Colonic mucosa (tissue), 4 donors: ENCODE measurements at places on chromosomes 7 and 10. TPM values are rescaled to one million over a fixed set of nuclear protein-coding genes. Genes with fewer than 3 reads are reported as not detected.

DNA sequence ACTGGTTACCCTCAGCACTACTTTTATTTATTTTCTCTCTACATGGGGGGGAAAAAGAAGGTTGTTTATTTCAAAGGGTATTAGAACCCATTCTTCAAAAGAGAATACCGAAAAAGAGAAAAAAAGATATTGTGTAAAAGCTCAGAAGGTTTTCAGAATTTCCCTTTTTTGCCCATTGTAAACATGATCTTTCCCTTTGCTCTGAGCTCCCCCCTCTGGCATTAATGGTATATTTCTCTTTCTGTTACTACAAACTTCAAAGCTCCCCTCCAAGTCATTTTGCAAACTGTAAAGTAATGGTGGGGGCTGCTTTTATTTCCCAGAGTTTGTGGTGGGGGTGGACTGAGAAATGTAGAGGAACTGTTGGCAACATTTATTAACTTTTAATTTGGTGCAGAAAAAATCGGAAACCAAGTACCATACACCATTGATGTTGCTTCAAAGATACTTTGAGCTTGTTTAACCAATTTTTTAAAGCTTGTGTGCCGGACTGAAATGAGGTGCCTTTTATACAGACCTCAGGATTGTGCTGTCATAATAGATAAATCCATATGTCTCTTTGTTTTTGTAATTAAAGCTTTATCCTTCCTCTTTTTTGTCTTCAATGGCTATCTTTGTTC, 181.5 kb downstream of the EXOC4 start:
- no peak for DNase-seq

GRCh38 chr7:106625678-106626301, 35.2 kb downstream of the CCDC71L start:
- peak; percentile 72 for DNase-seq

- DNase-seq = no peak
These were observed 86.2 kb upstream of the DDC start for GRCh38 chr7:50651271-50651989.

DNA sequence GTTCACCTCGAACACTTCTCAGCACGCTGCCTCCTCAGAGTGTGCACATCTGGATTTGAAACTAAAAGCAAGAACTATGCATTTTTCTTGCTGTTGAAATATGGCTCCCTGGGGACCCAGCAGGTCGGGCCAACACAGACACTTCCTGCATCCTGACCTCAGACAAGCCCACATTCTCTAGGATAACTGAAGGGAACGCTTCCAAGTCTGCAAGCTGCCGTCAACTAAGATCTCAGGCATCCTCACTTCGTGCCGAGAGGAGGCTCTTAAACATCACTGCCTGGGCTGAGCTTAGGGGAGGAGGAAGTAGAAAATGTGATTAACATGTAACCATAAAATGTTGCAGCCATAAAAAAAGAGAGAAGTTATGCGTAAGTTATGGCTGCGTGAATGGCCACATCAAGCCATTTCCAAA, 65.5 kb downstream of the PYROXD2 start:
- peak; percentile 34 for DNase-seq

GRCh38 chr7:128263420-128263819, 22.3 kb downstream of the LEP start:
- no peak for DNase-seq

DNA sequence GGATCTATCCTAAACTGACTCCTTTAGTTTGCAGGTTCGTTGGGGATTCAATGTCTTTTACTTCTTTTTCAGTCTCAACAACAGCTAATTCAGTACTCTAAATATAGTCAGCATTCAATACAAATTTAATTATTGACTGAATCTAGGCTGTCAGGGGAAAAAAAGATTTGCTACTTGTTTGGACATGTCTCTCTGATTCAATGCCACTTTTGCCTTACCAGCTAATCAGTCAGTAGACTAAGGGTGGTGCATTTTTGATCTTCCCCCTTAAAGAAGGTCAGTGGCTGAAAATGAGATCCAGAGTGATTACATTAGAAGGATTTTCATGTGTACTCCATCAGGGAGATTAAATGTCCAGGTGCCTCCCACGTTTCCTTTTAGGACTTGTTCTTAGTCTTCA, 145.1 kb downstream of the C1GALT1 start:
- no peak for DNase-seq

GRCh38 chr10:1160561-1161314, 104.6 kb downstream of the WDR37 start:
- no peak for DNase-seq

DNA sequence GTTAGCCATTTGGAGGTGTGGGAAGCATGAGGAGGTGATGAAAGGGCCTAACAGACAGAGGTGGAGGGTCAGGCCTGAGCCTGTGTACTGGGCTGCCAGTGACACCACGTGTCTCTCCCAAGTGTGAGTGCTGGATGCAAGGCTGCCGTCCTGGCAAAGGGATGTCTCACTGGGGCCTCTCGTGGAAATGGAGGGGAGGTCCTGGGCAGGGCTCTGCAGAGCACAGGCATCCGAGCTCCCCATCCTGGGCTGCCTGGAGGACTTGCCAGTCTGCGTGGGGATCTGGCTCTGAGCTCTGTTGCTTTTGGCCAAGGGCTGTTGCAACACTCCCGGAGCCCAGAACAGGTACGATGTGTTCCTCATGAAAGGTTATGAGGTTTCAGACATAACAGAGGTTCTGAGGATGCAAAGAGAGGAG, 77.3 kb downstream of the GRK5 start:
- no peak for DNase-seq

DNA sequence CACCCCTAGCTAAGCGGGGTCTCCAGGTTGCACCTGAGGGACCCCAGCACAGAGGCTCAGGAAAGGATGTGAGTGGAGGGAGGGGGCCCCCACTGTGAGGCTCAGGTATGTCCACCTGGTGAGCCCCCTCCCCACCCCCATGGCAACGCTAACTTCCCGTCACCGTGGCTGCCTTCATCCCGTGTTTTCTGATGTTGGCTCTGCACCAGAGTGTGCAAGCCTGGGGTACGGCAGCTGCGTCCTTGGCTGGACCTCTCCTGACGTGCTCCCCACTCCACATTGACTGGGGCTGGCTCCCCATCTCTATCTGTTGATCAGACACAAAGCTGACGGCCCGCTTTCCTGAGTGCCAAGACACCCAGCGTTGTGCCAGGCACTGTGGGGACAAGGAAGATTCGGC, 136.7 kb downstream of the ACTR3B start:
- no peak for DNase-seq

DNA sequence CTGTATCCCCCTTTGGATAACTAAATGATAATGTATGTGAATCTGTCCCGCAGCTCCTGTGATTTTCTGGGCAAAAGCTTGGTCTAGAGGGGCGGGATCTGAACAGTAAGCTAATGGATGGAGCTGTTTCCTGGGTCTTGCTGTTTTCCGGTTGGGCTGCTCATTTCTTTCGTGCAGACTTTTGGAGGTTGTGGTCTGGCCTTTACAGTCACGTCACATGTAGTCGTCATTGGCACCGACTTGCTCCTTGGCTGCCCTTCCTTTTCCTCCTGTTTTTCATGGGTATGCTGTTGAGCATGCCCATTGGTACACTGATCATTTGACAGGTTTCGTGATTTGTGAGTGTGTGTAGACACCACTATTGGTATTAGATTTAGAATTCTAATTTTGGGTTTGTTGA, 2.0 kb downstream of the FBH1 start:
- no peak for DNase-seq

GRCh38 chr7:7923818-7924217, 44.8 kb upstream of the GLCCI1 start:
- no peak for DNase-seq

- no peak for DNase-seq
These were observed 264.3 kb upstream of the RNF32 start for GRCh38 chr7:156376317-156376716.

GRCh38 chr10:101569622-101570427, 18.2 kb downstream of the POLL start:
- peak; percentile 82 for DNase-seq

GRCh38 chr7:71016401-71016800, 115.5 kb upstream of the GALNT17 start:
- DNase-seq = no peak

DNA sequence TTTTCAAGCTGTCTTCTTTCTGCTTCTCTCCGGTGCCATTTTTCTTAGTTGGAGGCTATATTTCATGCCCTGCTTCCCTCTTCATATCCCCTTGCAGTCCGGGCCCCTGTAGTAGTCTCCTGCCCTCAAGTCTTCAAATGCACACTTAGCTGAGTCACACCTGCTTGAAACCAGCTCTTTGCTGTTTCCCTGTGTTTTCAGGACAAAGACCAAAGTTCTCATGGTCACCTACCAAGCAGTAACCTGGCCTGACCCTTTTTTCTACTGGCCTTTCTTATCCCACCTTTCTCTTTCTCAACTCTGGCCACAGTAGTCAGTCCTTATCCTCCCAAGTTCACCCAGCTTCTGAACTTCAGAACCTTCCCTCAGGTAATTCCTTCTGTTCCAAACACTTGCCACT, 28.5 kb downstream of the GLUD1 start:
- no peak for DNase-seq

NEUROD6 gene
- total RNA-seq = not detected

GRCh38 chr7:47073284-47073683, 508.6 kb downstream of the TNS3 start:
- no peak for DNase-seq

DNA sequence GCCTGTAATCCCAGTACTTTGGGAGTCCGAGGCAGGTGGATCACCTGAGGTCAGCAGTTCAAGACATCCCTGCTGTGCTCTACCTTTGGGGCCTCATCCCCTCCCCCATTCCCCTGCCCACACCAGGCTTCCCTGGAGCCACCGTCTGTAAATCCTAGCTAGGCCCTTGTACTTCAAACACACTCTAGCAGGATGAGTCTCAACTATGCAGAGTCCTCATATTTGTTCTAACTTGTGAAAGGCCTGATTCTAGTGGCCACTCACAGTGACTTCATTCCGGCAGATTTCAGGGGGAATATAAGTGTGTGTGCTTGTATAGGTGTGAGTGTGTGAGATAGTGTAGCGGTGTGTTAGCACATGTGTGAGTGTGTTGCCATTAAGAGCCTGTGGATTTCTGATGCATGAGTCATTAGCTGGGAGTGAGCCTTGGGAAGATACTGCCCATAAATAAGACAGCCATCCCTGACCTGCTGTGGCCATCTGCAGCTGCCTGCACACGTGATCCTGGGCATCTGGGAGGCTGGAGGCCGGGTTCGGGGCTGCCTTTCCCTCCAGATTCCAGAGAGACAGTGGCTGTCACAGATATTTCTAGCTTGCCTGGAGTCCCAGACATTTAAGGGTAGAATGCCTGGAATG, 1.7 kb upstream of the NEURL1 start:
- no peak for DNase-seq

GRCh38 chr10:43078986-43079273, 2.1 kb downstream of the RET start:
- peak; percentile 44 for DNase-seq

MACROH2A2 gene
- 22.1 TPM for total RNA-seq

DNA sequence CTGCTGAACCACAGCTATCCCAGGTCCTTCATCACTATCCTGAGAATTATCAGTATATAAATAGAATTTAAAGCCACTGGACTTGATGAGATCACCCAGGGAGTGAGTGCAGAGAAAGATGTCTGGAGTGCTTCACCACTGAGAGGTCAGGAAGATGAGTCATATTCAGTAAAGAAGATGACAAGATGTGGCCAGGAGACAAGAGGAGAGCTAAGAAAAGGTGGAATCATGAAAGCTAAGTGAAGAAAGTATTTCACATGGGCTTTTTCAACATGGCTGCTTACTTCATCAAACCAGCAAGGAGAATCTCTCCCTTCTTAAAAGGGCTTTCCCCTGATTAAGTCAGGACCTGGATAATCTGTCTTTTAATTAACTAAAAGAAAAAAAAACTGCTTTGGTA, 9.1 kb upstream of the PRKAR2B start:
- DNase-seq = no peak

GRCh38 chr10:128156999-128157755, 31.0 kb upstream of the MKI67 start:
- peak; percentile 84 for DNase-seq

GRCh38 chr10:72285972-72286521, 12.3 kb downstream of the DDIT4 start:
- DNase-seq = no peak

DNA sequence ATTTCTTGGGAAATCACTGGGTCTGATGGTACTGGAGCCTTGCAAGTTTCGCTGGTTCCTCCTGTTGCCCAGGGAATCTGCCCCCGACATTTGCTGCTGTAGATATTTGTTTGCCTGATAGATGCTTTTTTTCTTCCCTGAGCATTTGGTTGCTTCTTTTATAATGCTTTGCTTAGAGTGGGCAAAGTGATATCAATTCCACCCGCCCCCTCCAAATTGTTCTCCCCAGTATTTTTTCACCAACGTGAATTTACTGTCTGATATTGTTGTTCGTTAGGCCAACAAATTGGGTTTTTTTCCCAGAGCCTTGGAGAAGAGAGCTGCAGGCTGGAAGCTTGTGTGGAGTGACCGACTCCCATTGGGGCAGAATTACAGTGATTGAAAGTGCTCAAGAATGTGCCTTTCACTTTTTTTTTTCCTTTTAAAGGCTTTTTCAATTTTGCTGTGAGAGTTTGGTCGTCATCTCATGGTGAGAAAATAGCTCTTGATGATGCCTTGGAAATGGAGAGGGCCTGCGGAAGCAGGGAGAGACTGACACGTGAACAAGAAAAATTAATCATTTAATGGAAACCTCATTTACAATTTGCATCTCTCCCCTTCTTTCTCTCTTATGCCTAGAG, 2.5 kb downstream of the GRK5 start:
- DNase-seq = no peak

CYP3A4 gene
- total RNA-seq = 0.67 TPM

DNA sequence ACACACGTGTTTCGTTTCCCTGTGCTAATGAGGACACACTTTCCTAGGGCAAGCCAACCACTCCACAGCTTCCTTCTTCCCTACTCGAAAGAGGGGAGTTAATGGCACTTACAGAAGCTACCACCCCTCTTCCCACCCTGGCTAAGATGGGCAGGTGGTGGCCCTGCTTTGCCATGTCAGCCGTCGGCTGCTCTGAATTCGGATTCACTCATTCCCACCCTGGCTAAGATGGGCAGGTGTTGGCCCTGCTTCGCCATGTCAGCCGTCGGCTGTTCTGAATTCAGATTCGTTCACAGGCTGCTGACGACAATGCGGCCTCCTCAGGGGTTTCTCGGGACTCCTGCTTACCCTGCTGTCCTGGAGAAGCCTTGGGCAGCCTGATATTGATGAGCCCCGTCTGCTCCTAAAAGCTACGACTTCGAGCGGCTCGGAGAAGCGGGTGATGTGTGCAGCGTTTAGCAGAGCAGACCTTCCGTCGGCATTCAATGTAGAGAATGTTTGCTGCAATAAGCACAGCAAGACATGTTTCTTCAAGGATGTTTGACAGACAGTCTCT, 56.2 kb upstream of the PPP2R2D start:
- no peak for DNase-seq

- DNase-seq = no peak
These were observed 86.8 kb upstream of the CSTF2T start for GRCh38 chr10:51786016-51786683.

ENTPD1 gene
- total RNA-seq = 4.5 TPM

DNA sequence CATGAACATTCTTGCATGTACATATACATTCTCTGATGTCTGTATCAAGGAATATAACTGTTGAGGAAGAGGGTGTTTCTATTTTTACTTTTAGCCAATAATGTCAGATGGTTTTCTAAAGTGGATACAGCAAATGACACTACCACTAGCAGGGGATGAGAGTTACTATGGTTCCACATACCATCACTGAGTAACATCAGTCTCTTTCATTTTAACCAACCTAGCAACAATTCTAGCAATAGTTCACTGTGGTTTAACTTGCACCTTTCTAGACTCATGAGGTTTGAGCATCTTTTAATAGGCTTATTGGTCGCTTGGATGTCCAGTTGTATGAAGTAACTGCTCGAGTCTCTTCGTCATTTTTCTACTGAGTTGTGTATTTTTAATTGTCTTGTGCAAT, 68.5 kb upstream of the ZNF746 start:
- no peak for DNase-seq

GRCh38 chr7:29569648-29570047, 6.0 kb downstream of the PRR15 start:
- no peak for DNase-seq

ECHDC3 gene
- 14.0 TPM for total RNA-seq
